Activated CD4-positive, alpha-beta T cell treated with anti-CD3 and anti-CD28 coated beads, Interleukin-2, amount 50 U/mL, for 24 hours (primary cell): ENCODE measurements at places on chromosomes 5 and 9.

- DNase-seq: no peak
These were observed 58.0 kb downstream of the GRAMD2B start for GRCh38 chr5:126481243-126481642.

GRCh38 chr5:141914199-141914743, 9.4 kb upstream of the DELE1 start:
- DNase-seq: no peak

DNA sequence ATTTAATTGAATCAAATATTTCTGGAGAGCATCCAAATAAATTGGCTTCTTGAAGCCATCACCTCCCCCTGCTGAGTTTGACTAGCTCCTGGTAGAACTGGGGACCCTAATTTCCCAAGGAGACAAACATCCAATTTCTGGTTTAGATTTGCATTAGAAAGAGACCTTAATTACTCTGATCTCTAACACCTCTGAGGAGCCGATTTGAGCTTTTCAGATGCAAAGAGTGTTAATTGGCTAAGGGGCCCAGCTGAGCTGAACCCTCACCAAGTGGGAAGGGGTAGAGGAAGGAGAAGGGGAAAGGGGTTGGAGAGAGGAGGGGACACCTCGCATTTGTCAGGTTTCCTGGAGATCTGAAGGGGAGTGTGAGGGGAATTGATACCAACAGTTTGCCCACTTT, 145.4 kb upstream of the SHB start:
- no peak for DNase-seq

GRCh38 chr5:30103452-30104202, 1089.9 kb upstream of the CDH6 start:
- DNase-seq: no peak

DNA sequence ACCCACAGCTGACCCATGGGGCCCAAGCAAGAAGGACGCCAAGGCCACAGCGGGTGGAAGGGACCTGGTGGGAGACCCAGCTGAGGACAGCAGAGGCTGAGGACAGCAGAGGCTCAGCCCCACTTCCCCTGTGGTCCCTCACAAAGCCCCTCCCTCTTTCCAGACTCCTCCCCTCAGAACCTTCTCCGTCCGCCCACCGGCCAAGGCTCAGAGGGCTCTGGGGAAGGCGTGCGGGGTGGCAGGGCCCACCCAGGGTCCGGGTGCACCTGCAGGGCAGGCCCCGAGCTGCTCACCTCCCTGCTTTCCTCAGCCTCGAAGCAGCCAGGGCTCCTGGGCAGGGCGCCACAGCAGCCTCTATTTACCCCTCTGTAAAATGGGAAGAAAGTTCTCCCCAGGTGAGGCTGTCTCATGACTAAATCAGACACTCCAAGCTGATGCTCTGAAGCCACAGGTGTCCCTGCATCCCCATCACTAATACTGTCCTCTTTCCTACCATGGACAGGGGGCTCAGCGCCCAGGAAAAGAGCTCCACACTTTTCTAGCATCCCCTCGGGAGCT, 137.9 kb upstream of the PPP1R26 start:
- DNase-seq: no peak

DNA sequence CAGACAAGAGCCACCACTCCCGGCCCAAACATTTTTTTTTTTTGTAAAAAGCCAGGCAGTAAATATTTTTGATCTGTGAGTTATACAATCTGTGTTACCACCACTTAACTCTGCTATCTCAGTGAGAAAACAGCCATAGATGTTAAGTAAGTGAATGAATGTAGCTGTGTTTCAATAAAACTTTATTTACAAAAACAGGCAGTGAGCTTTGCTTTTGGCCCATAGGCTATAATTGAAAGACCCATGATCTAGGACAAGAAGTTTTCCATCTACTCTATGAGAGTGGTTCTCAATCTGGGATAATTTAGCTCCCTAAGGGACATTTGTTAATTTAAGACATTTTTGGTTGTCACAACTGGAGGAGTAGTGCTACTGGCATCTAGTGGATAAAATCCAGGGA, 91.0 kb downstream of the TMC1 start:
- no peak for DNase-seq

DNA sequence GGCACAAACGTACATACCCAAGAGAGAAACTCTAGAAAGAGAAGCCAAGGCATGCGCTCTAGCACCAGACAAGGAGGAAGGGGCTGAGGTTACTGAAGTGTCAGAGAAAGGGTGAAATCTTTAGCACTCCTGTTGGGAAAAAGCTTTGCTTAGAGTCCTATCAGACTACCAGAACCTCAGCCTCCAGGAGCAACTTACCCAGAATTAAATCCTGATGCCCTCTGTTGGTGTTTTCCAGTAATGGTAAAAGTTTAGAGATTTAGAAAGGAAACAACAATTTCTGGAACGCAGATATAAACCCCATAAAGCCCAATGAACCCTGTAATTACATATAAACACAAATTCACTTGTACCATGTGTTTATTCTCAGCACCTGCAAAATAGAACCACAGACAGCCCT, 33.2 kb upstream of the ASTN2 start:
- no peak for DNase-seq

- DNase-seq: no peak
These were observed 17.6 kb upstream of the TARS1 start for GRCh38 chr5:33423018-33423630.

GRCh38 chr5:130992095-130992494, 173.0 kb downstream of the HINT1 start:
- DNase-seq: no peak

DNA sequence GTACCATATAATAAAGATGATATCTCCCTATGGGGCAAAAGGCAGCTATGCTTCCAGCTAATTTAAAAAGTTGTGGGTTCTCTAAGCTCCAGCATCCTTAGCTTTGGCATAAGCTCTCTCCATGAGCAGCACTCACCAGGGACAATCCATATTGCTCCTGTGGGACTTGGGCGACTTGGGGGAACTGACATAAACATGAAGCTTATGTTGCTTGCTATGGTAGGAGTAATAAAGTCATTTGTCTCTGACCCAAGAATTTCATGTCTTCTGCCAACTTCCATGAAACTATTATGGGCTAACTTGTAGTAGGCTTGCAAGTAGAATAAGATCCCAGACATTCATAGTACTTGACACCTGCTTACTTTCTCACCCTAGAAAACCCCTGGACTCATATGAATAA, 36.2 kb upstream of the TLE4 start:
- no peak for DNase-seq

GRCh38 chr5:40276426-40277102, 403.2 kb upstream of the PTGER4 start:
- no peak for DNase-seq

DNA sequence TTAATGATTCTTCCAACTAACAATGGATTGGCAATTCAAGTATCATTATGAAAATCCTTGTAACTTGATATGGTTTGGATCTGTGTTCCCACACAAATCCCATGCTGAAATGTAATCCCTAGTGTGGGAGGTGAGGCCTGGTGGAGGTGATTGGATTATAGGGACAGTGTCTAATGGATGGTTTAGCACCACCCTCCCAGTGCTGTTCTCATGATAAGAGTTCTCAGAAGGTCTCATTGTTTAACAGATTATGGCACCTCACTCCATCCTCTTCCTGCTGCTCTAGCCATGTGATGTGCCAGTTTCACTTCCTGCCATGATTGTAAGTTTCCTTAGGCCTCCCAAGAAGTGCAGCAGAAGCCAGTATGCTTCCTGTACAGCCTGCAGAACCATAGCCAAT, 1116.2 kb upstream of the EDIL3 start:
- no peak for DNase-seq

DNA sequence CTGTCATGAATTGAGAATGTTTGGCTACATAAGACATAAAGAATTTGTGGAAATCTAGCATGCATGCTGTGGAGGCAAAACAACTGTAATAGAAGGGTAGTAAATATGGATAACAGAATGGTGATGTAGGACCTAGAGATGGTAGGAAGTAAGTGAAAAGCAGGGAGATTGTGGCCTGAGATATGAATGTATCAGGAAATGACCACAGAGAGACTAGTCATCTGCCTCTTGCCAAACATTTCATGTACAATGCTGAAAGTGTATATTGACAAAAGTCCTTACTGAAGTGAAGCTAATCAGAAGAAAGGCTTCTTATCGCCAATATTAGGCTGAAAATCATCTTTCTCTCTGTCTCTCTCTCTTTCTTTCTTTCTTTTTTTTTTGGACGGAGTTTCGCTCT, 873.1 kb upstream of the CTNND2 start:
- no peak for DNase-seq

GRCh38 chr9:93115486-93116071, 18.5 kb downstream of the NINJ1 start:
- no peak for DNase-seq

DNA sequence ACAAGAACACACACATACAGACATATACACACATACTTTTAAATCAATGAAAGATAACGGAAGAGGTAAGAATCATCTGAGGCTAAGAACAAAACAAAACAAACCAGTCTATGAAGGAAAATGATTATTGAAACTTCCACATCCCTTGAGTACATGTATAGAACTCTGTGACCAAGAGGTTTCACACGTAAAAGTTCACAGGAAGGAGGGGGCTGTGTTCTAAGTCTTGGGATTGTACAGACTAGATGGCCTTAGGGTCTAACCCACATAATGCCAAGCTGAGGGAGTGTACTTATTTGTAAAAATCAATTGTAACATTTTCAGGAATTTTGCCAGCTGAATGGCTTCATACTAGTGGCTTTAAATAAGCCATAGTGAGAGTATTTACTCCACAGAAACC, 144.4 kb upstream of the IFNE start:
- no peak for DNase-seq

DNA sequence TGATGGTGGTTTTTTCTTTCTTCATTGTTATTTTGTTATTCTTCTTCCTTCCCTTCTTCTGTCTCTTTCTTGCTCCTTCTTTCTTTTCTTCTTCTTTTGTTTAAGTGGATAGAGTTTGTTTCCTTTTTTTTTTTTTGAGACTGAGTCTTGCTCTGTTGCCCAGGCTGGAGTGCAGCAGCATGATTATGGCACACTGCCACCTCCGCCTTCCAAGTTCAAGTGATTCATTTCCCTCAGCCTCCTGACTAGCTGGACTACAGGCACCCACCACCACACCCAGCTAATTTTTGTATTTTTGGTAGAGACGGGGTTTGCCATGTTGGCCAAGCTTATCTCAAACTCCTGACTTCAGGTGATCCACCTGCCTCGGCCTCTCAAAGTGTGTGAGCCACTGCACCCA, 40.3 kb downstream of the JAK2 start:
- no peak for DNase-seq

- no peak for DNase-seq
These were observed 51.3 kb upstream of the SLC30A5 start for GRCh38 chr5:69042500-69042899.

DNA sequence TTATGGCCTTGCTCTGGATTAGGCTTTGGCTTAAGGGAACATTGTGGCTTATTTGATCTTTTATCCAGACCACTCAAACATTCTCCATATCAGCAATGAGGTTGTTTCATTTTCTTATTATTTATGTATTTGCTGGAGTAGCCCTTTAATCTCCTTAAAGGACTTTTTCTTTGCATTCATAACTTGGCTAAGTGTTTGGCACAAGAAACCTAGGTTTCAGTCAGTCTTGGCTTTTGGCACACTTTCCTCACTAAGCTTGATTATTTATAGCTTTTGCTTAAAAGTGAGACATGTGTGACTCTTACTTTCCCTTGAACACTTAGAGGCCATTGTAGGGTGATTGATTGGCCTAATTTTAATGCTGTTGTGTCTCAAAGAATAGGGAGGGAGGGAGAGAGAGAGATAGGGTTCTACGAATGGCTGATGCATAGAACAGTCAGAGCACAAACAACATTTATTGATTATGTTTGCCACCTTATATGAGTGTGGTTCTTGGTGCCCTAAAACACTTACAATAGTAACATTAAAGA, 2265.3 kb upstream of the C9orf72 start:
- DNase-seq: no peak

DNA sequence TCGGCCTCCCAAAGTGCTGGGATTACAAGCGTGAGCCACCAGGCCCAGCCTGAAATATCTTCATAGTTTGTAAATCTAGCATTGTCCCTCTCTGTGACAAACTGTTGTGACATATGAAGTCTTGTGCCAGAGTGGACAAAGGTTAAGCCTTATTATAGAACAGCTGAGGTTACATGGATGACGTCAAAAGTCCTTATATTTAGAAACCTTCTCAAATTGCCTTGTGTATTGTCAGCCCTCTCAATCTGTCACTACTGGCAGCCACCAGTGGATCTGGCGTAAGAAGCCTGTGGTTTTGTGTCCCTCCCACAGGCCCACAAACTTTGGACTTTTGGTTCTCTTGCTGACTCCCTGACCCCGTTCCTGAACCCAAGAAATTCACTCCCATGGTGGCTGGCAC, 79.4 kb upstream of the CCDC112 start:
- DNase-seq: no peak

- DNase-seq: no peak
These were observed 35.2 kb downstream of the NCS1 start for GRCh38 chr9:130207241-130207992.

GRCh38 chr9:124860582-124861341, 995 bp downstream of the RPL35 start:
- no peak for DNase-seq

DNA sequence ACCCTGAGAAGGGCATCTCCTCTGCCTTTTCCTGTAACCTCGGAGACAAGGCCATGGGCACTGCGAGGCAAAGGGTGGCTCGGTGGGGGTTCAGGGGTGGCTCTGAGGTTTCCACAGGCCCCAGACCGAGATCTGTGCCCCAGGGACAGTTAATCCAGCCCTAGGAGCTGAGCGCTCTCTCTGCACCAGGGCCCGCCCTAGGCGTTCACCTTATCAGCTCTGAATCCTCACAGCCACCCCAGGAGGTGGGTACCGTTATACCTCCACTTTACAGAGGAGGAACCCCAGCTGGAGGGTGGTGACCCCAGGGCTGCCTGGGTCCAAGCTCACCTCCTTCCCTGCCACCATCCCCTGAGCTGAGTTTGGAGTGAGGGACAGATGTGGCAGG, 2.3 kb upstream of the ENG start:
- no peak for DNase-seq

DNA sequence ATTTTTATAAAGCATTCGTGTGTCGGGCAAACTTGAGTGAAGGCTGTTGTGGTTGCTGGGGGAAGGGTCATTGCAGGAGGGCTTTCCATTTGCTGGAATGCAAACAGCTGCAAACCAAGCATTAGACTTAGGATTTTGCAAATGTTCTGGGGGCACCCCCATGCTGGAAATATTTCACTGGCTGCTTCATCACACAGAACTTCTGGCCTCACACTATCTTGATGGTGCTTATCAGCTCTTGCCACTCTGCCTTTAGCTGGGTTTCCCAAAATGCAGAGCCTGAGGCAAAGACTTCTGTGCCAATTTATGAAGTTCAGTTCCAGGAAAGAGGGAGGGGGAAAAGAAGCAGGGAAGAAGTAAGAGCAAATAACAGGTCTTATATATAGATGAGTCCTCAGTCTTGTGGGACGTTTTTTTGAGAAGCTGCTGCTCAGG, 8.6 kb upstream of the COL15A1 start:
- no peak for DNase-seq

DNA sequence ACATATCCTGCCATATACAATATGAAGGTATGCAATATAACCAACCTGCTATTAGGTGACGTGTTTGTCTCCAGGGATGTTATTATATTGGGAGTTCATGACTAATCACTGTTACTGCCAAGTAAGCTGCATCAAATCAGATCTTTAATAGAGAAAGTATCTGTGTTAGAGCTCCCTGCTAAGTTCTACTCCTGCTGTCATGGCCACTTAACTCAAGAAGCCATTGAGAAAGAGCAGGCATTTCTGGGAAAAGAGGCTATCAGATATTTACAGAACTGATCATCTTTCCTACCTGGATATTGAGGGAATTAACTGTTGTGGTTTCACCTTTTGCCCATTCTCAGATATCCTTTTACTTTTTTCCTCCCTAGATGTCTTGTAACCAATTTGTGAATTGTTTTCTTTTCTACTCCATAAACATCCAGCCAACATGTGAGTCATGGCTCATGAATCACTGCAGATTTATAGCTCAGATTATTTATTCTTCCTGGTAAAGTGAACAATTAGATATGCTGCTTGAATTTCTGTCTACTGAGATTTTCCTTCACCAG, 634.8 kb upstream of the FAM174A start:
- no peak for DNase-seq
